ENCODE measurements at places on chromosomes 6 and 20.

DNA sequence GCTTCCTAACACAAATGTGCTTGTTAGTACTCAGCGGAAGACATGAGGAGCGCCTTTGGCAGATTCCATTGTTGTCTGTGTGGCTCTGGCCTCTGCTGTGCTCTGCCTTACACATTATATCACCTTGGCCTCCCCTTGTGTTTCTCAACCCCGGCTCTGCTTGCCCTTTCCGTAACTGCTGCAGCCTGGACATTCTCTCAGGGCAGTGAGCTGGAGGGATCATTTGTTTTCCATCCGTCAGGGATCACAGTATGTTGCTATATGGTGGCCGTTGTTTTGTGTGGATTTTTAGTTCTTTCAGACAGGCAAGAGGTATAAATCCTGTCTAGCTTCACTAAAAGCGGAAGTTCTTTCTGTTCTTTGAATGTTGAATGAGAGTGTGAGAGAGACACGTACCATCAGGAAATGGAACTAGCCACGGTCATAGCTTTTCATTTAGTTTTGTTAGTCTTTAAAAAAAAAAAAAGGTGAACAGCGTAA, 175.1 kb downstream of the JARID2 start:
- DNase-seq: no peak

GRCh38 chr6:124963416-124963785, 1.2 kb downstream of the RNF217 start:
- DNase-seq: no peak

DNA sequence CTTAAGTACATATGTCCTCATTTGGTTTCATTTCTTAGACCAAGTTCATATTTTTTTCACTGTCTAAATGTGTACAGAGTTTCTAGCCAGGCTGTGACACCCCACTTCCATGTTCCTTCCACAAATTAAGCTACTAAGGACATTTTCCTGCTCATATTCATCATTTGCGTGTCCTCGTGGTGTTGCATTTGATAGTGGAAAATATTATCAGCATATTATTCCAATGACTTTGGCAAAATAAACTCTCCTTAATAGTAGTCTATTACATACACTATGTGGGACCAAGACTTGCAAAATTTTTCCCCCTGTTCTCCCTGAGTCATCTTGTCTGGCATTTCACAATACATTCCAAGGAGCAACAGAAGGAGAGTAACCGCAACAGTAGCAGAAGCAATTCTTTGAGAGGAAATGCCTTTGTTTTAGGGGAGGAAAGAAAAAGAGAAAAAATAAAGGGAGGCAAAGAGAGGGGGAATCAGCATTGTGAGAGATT, 599.2 kb downstream of the COL12A1 start:
- DNase-seq: no peak

- peak; percentile 53 for DNase-seq
These were observed 264.3 kb upstream of the PLN start for GRCh38 chr6:118283766-118284165.

DNA sequence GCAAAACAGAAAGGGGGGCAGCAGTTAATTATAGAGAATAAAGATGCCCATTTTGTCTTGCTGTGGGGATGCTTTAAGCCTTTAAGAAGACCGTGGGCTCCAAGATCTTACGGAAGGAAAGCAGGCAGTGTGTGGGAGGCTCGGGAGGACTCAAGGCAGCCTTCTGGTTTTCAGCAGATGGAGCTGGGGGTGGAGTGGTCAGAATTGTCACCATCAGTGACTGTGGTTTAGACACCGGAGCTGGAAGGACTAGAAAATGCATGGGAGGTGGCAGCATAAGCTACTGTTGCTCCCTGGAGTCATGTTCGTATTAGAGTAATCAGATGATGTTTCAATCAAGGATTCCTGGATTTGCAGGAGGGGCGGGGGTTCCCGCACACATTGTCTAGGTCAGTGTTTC, 3.7 kb downstream of the PHACTR1 start:
- DNase-seq: no peak

DNA sequence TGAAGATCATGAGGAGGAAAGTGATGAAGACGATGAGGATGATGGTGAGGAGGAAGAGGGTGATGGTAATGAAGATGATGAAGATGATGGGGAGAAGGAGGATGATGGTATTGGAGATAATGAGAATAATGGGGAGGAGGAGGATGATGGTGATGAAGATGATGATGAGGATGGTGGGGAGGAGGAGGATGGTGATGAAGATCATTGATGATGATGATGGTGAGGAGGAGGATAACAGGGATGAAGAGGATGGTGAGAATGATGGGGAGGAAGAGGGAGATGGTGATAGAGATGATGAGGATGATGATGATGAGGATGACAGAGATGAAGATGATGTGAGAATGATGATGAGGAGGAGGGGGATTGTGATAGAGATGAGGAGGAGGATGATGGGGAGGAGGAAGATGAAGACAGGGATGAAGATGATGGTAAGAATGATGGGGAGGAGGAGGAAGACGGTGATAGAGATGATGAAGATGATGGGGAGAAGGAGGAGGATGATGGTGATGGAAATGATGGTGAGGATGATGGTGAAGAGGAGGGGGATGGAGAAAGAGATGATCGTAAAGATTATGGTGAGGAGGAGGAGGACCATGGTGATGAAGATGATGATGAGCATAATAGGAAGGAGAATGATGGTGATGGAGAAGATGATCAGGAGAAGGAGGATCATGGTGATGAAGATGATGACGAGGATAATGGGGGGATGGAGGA, 273.7 kb downstream of the SMOC2 start:
- DNase-seq: no peak

GRCh38 chr20:1930165-1930564, 35.0 kb downstream of the SIRPA start:
- DNase-seq: no peak

DNA sequence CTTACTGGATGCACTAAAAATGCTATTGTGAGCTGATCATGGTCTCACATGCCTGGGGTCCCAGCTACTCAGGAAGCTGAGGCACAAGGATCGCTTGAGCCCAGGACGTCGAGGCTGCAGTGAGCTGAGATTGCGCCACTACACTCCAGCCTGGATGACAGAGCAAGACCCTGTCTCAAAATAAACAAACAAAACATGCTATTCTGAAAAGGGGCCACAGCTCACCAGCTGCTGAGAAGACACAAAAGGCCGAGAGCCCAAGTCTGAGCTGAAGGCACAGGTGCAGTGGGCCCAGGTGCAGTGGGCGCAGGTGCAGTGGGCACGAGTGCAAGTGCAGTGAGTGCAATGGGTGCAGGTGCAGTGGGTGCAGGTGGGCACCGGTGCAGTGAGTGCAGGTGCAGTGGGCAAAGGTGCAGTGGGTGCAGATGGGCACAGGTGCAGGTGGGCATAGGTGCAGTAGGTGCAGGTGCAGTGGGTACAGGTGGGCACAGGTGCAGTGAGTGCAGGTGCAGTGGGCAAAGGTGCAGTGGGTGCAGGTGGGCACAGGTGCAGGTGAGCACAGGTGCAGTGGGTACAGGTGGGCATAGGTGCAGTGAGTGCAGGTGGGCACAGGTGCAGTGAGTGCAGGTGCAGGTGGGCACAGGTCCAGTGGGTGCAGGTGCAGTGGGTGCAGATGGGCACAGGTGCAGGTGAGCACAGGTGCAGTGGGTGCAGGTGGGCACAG, 16.0 kb downstream of the ZBTB46 start:
- DNase-seq: no peak

GRCh38 chr20:37875460-37876175, 27.3 kb upstream of the VSTM2L start:
- DNase-seq: no peak

- no peak for DNase-seq
These were observed 136.1 kb downstream of the PDSS2 start for GRCh38 chr6:107323133-107323785.

DNA sequence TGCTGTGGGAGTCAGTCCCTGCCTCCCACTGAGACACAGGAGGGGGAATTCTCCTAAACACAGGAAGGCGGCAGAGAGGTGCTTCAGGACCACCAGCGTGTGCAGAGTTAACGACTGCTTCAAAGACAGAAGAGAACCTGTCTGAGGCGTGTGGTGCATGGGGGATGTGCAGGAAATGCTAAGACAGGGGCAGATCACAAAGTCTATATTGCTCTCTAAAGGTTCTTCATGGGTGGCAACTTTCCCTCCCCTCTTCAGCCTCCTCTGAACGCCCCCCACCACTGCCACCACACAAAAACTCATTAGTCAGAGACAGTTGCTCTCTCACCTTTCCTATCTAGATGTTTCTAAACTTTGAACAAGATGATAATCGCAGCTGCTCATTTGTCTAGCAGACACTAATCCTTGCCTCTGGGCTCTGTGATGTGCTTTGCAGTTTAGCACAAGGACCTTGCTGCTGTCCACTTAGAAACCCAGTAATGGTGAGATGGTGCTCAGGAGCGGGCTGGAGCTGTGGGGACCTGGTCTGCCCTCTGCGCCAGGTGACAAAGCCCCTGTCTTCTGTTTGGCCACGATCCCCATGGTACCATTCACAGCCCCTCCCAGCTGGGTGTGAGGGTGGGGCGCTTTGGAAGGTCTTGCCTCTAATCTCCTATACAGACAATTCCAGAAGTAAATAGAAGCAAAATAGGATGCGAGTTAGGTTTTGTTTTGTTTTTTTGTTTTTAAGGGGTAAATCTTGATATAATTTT, 219.6 kb downstream of the NRN1 start:
- DNase-seq: no peak

DNA sequence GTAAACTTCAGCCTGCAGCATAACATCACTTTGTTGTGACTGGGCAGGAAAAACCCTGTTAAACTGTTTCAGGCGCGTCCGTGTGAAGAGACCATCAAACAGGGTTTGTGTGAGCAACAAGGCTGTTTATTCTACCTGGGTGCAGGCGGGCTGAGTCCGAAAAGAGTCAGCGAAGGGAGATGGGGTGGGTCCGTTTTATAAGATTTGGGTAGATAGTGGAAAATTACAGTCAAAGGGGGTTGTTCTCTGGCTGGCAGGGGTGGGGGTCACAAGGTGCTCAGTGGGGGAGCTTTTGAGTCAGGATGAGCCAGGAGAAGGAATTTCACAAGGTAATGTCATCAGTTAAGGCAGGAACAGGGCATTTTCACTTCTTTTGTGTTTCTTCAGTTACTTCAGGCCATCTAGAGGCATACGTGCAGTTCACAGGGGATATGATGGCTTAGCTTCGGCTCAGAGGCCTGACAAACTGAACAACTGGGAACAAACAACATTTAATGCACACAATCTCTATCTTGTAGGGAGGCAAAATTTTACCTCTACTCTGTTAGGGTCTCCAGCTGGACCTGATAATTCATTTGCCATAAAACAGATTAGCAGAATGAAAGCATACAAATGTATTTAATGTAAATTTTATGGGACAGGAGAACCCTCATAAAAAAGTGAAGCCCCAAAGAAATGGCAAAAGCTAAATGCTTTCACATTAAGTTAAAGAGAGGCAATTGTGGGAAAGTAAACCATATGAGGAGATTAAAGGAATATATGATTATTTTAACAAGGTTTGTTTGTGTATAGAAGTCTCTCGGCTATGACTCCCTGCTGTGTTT, 58.3 kb upstream of the HFE start:
- DNase-seq: no peak

DNA sequence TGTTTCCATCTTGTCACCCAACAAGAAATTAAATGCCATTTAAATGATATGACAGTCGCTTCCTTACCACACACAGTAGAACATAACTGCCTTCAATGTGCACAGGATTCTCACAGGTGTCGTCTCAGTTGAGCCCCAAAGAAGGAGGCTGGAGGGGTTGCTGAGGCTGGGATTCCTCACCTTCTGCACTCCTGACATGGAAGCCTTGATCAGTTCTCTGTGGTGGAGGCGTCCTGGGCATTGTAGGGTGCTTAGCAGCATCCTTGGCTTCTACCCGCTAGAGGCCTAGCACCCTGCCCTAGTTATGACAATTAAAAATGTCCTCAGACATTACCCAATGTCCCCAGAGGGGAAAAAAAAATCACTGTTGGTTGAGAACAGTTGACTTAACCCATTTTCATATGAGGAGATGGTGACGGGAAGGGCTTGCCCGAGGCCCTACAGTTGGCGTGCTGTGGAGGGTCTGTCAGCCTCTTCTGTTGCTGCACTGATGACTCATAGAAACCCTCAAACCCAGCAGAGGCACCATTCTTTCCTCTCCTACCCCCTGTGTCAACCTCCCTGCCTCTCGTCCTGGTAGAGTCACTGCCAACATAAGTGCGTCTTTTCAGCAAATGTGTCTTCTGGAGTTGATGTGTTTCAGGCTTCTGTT, 19.3 kb upstream of the ZNF831 start:
- peak; percentile 49 for DNase-seq

DNA sequence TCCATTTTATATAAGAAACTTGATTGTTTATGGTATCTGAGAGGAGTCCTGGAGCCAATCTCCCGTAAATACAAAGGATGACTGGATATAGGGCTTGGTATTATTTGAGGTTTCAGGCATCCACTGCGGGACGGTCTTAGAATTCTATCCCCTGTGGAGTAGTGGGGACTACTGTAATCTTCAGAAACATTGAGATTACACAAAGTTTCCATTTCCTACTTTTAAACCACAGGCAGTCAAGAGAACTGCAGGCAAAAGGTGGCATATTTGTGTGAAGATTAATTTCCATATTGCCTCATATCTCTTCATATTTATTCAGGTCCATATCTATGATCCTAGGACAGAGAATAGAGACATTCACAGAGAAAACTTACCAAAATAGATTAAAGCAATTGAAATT, 586.2 kb downstream of the PHF3 start:
- no peak for DNase-seq

GRCh38 chr20:38665094-38665493, 59.2 kb upstream of the SLC32A1 start:
- no peak for DNase-seq

Measured in activated CD4-positive, alpha-beta T cell treated with anti-CD3 and anti-CD28 coated beads for 4 hours (primary cell).